Caco-2 (cell line): ENCODE measurements at places on chromosomes 5 and 9.
A peak's percentile ranks its signal among the peaks of the same experiment; 100 is the strongest.

DNA sequence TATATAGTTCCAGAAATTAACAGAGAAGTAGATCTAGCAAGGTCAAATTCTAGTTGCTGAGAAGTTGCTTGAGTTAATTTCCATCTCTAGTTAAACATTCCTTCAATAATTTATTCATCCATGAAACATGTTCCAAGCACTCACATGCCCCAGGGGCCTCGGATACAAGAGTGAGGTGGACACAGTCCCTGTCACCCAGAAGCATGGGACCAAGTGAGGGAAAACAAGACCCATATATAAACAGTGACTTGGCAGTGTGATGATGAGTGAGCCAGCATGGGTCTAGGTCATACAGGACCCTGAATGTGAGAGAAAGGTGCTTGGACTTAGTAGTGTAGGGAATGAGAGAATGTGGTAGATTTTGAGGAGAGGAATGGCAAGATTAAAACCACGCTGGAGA, 216.9 kb downstream of the TTLL11 start:
- no peak for DNase-seq

GRCh38 chr9:114124138-114124537, 25.0 kb upstream of the KIF12 start:
- no peak for DNase-seq

- no peak for DNase-seq
Observed at GRCh38 chr9:137592767-137593166, 2.5 kb upstream of the ZMYND19 start.

DNA sequence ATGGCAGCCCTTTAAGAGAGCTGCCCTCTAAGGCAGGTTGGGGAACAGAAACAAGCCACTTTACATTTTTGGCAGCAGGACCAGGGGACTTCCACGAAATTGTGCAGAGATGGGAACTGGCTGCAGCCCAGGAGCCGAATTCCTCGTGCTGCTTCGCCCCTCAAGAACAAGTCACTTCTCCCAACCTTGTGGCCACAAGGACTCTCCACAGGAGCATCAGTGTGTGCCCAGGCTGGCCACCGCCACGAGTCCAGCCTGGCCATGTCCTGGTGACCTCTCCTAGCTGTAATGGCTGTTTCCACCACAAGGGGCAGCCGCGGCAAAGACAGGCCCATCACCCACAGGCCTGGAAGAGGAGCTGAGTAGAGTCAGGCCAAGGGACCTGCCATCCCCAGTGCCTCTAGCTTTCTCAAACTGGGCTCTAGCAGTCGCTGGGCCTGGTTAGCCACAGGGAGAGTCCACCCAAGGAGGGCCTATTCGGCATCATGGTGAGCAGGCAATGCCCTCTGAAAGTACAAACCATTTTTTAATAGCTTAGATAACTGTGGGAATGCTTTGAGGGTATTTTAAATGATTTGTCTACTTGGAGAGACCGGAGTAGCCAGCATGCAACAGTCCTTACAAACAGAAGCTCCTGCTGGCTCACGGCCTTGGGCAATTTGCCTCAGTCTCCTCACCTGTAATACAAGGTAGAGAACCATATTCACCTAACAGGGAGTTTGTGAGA, 129.0 kb downstream of the COL23A1 start:
- peak; percentile 71 for DNase-seq

- no peak for DNase-seq
Observed at GRCh38 chr5:68529581-68529980, 314.0 kb downstream of the PIK3R1 start.

- DNase-seq: no peak
Observed at GRCh38 chr5:158813275-158813674, 286.4 kb downstream of the EBF1 start.

- no peak for DNase-seq
Observed at GRCh38 chr5:179342577-179342976, 2.7 kb downstream of the ADAMTS2 start.

DNA sequence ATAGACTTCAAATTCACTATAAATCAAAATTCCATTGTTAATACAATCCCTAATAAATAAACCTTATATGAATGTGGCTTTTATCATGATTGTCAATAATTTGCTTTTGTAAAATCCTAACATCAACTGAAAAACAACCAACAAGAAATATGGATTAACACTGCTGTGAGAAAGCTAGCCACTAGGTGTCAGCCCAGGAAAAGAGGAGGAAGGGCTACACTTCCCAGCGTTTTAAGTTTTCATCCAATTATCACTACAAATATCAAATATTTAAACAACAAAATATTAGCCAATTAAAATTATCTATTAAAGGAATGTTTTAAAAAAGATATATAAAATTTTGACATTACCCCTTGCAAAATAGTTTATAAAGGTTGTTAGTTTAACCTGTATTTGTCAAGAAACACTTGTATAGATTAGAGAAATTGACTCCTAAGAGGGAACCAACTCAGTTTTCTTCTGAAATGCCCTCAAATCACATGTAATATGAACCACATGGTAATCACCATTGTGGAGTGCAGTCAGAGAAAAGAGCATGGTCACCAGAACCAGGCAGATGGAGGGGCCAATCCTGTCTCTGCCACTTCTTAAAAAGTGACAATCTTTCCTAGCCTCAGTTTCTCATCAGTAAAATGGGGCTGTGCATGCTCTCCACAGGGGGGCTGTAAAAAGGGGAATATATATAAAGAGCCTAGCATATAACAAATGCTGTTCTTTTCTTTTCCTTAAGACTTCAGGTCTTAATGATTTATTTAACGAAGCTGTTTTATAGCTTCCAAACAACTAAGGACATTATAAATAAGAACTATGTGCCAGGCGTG, 188.2 kb downstream of the CRB2 start:
- DNase-seq: peak; percentile 37

DNA sequence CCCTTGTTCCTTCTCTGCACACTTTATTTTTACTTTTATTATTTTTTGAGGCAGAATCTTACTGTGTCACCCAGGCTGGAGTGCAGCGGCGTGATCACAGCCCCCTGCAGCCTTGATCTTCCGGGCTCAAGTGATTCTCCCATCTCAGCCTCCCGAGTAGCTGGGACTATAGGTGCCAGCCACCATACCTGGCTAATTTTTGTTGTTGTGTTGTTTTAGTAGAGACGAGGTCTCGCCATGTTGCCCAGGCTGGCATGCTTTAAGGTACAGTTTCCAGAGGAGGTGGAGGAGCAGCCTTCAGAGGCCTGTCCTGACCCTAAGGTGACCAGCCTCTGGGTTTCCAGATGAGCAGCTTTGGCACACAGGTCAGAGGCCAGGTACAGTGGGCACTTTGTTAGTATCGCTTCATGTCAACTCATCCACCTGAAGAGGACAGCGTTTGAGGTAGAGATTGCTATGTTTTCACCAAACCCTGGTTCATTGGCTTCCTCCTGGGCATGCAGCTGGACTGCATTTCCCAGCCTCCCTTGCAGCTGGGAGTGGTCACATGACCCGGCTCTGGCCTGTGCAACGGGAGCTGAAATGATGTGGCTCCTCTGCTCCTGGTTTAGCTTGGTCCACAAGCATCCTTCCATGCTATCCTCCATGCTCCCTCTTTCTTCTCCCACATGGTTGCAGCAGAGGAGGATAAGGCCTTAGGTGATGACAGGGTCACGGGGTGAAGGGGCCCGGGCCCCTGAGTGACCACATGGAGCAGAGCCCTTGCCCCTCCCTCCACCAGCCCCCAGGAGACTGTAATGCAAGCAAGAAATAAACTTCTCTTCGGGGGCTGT, 139.3 kb upstream of the IER5L start:
- DNase-seq: no peak

DNA sequence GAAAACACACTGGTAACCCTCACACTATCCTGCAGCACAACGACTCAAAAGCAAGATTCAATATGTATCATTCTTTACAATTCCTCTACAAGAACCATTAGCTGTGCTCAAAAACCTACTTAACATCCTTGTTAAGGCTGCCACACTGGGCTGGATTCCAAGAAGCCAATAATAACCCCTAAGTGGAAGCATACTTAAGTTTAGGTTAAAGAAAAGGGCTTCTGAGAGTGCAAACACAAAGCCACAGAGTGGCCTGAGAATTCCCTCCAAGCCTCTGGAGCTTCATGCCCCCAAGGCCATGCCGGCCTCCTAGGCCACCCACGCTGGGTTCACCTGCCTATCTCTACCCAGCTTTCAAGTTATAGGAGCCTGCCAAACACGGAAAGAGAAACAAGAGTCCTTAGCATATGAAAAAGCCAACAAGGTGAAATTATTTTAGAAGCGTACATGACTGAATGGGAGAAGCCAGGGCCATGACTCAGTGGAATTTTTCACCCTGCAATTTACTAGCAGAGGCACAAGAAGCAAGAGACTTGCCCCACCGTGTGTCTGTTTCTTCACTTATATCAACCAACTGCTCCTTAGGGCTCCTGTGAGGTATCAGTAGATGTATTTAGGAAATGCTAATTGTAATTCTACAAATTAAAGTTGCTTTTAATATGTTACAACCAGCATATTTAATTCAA, 293.0 kb downstream of the SPOCK1 start:
- no peak for DNase-seq

- peak; percentile 26 for DNase-seq
Observed at GRCh38 chr5:138339091-138339456, 1.0 kb downstream of the FAM53C start.

DNA sequence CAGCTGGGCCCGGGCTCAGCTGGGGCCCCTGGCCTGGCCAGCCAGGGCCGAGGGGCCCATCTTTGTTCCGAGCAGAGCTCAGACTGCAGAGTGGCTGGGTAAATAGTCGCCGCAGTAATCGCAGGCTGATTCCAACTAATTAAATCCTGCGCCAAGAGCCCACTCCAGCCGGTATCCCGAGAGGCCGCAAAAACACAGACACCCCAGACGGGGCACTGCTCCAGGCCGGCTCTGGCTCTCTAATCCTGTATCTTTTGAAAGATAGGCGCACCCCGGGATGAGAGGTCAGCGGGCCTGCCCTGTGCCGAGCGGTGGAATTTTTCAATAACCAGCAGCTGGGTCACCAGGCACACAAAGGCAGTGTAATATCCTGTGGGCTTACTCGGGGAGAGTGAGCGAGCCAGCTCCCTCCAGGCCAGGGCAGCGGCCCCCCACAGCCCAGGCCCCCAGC, 57.7 kb downstream of the LMX1B start:
- DNase-seq: no peak

DNA sequence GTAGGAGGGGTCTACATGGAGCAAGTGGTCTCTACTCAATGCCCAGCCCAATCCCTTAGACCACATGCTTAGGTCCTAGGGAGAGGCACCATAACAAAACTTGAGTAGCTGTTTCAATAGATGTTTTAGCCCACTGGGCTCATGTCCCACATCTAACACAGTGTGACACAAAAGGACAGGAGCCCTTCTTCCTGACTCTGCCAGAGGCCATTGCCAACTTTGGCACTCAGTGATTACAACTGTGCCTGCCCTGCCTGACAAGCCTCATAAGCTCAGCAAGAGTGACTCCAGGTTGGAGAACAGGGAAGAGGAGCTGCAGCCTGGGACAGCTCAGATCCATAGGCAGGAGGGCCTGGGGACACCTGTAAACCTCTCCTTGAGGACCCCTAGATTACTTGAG, 230.8 kb downstream of the ENC1 start:
- no peak for DNase-seq
